ENCODE measurements at places on chromosomes 2 and 18. TPM values are rescaled to one million over a fixed set of nuclear protein-coding genes. Genes with fewer than 3 reads are reported as not detected.

Gene IHH
- total RNA-seq, result not detected

GRCh38 chr2:234286956-234287355 is 209.9 kb downstream of the ARL4C start:
- no peak for DNase-seq

- DNase-seq, result no peak
Measured at GRCh38 chr2:54591551-54591950, 131.9 kb upstream of the EML6 start.

Gene ELOA2
- total RNA-seq, result not detected

Gene LIMS1
- total RNA-seq, result 14.1 TPM

DNA sequence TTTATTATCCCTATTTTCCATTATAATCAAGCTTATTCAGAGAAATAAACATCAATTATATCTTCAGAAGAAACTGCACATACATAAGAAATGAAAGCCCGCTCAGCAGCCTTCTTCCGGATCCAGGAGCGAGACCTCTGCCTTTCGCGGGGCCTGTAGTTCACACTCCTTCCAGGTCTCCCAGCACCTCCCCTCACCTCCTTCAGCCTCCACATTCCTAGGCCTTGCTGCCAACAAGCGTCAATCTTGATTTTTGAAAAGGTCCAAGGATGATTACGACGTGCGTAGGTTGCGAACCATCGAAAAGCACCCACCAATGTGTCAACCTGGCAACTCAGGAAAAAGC is 355 bp upstream of the KIDINS220 start:
- no peak for DNase-seq

DNA sequence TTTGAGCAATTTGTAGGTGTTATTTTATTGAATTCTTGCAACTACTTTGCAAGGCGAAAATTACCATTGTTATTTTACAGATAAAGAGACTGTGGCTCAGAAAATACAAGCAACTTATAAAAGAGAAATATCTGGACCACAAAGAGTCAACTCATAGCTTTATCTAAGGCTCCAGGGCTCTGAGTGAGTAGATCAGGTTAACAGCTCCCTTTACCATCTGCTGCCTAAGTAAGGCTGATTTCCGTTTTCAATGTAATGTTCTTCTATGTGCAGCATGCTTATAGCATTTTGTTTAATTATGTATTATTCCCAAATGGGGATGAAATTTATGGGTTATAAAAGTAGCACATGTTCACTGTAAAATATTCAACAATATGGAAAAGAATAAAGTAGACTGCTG is 299.1 kb upstream of the TNP1 start:
- DNase-seq, result no peak

GRCh38 chr18:47996091-47996541 is 65.7 kb upstream of the SMAD2 start:
- peak; percentile 83 for DNase-seq

- DNase-seq, result no peak
Measured at GRCh38 chr2:106270471-106270891, 76.4 kb upstream of the UXS1 start.

GRCh38 chr2:135094508-135094907 is 42.4 kb downstream of the RAB3GAP1 start:
- DNase-seq, result no peak

- no peak for DNase-seq
Measured at GRCh38 chr2:98959810-98960507, 23.9 kb upstream of the CRACDL start.

- DNase-seq, result no peak
Measured at GRCh38 chr2:231330311-231330710, 65.2 kb upstream of the B3GNT7 start.

GRCh38 chr2:189933911-189934399 is 128.6 kb downstream of the MSTN start:
- DNase-seq, result no peak

DNA sequence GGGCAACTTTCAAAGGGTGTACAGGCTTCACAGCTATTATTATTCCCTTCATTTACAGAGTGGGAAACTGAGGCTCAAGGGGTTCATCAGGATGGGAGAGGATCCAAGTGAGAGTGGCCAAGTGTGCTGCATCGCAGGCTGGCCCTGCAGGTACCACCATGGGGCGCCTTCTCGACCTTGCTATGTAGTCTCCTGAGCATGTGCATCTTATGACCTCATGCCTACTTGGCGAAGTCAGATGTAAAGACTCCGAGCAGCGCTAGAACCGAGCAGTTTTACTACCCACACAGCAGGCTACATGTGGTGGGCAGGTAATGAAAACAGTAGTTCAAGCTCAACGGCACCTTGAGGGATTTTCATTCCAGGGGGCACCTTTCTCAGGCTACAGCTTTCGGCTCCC is 42.0 kb downstream of the TFCP2L1 start:
- no peak for DNase-seq

DNA sequence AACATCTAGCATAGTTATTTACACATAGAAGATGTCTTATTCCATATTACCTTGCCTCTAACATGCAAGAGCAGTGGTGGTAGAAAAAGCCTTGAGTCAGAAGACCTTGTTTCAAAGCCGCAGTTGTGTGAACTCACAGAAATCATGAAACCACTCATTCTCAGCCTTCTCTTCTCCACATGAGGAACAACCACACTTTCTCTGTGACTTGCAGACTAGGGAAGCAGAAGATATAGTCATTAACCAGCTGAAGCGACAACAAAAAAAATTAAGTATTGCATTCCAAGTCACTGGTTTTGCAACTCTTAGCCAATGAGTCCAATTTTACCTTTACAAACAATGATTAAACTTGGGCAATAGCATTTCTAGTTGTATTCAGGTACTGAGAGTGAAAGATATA is 19.0 kb downstream of the TWSG1 start:
- no peak for DNase-seq

DNA sequence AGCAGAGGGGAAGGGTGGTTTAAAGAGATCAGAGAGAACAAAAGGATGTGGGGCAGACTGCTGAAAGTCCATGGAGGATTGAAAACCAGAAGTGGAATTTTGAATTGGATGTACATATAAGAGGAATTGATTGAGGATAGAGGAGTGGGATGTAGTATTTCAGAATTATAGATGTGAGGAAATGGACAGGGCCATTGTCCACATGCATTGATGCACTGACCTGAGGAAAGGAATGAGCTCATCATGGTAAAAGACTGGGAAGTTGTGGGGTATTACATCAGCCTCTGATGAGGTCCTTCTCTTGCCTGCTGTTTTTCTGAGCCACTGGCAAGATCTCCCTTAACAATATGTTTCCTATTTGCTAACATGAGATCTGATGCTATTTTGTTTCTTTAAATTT is 365.7 kb upstream of the FANCL start:
- DNase-seq, result no peak

Gene MDH1B
- total RNA-seq, result 2.8 TPM

GRCh38 chr18:24878289-24878688 is 417.9 kb downstream of the HRH4 start:
- DNase-seq, result peak; percentile 65

DNA sequence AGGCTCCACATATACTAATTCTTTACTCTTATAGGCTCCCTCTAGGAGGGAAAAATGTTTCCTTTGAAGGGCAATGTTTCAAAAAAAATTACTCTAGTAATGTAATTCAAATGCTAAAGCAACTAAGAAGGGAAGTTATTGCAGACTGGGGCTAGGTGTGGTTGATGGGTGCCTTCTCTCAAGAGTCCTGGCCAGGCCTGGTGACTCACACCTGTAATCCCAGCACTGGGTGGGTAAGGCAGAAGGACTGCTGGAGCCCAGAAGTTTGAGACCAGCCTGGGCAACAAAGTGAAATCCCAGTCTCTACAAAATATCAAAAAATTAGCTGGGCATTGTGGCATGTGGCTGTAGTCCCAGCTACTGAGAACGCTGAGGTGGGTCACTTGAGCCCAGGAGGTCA is 31.2 kb upstream of the CDKL4 start:
- DNase-seq, result no peak

DNA sequence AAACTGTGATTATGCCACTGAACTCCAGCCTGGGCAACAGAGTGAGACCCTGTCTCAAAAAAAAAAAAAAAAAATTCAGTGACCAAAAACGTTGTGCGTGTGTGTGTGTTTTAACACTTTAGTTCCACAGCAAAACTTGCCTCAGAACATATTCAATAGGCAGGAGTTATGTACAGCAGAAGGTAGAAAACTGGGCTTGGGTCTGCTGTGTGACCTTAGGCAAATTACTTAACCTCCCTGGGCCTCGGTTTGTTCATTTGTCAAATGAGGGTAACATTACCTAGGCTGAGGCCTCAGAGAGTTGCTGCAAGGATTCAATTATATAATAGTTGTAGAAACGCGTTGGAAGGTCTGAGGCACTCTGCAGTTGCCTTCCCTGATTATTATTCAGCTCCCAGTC is 10.3 kb upstream of the SCG2 start:
- no peak for DNase-seq

DNA sequence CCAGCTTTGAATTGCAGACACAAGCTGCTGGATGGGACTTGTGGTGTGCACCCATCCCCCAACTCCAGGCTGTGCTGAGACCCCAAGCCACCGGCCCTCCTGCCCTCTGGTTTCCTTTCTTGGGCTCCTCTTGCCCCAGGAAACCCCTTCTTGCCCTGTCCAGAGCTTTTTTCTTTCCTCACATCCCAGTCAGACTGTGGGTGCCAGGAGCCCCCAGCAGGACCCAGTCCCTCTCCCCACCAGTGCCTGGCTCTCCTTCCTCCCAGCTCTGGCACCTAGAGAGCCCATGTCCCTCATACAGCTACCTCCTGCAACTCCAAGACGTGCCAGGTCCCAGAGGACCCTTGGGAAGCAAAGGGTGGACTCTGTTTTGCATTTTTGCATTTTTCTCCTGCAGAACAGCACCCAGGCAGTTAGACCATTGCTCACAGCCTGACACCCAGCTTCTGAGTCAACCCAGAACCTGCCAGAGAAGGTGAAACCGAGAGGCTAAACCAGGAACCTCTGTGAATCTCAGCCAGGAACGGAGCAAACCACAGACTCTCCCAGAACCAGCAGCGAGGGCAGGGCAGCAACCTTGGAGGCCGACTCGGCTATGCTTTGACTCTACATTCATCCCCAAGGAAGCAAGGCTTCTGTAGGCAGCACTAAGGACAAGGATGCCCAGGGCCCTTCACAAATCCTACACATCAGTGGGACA is 221.1 kb downstream of the ANAPC1 start:
- DNase-seq, result no peak

Gene MRPS9
- total RNA-seq, result 24.5 TPM

GRCh38 chr2:237563816-237564215 is 2.6 kb upstream of the PRLH start:
- no peak for DNase-seq

Gene CHN1
- 0.07 TPM for total RNA-seq

DNA sequence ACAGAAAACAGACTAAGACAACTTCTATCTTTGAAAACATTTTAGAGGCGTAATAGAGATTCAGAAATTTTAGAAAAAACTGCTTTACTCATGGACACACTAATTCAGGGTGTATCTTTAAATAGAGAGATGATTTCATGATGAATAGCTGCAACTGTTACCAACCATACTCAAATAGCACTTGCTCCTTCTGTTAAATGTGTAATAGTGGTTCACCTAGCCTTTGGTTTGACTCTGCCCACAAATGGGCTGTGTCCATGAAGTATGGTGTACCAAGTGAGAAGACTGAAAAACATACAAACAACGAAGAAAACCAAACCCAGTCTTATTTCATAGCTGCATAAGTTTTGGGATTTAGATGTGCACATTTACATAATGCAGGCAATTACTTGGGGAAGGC is 610.6 kb downstream of the PLCL1 start:
- DNase-seq, result no peak

GRCh38 chr18:28004606-28005005 is 172.3 kb downstream of the CDH2 start:
- no peak for DNase-seq

DNA sequence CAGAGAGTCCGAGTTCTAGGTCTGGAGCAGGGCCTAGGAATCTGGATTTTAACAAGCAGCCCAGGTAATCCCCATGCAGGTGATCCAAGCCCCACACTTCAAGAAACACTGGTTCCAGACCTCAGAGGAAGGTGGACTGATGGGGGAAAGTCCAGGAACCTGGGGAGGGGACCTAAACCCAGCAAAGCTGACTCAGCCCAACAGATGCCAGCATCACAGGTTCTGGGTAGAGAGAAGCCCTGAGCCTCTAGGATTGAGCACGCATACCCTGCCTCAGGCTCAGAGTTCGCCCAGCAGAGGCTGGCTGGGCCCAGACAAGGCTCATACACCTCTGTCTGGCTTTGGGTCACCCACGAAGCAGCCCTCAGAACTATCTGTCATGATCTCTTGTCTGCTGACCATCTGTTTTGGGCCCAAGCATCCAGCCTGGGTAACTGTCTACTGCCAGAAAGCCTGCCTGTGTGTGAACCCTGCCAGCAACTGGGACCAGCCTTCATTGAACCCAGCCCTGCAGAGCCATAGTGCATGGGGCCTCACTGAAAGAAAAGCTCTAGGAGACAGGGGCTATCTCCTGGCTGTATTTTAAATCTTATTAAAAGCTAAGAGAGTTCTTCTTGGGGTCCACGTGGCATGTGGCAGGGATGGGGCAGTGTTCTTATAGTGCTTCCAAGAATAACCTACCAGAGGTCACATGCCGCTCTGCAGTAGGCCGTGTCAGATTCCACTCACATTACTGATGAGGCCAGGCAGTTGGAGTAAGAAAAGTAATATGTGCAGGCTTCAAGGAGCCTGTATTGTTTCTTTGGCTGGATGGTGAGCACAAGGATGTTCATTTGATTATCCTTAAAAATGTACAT is 7.4 kb downstream of the TMEM127 start:
- DNase-seq, result no peak

Gene BCL11A
- 159 TPM for total RNA-seq

Gene TRABD2A
- 2.4 TPM for total RNA-seq

DNA sequence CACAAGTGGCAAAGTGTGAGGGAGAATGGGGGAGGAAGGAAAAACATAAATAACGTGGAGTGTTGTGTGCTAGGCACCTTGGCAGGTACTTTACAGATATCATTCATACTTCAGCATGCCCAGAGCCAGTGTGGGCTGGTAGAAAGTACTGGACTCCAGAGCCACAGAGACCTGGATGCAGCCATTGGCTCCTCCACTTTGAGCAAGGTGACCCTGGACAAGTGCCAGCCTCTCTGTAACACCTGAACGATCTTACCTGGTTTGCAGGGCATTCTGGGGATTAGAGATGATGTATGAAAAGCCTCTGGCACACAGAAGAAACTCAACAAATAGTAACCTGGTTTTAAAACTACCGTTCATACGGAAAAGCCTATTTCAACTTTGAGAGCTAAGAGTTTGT is 6.3 kb downstream of the LOXHD1 start:
- no peak for DNase-seq

GRCh38 chr2:96906729-96907114 is 36.8 kb upstream of the SEMA4C start:
- no peak for DNase-seq

Gene CFAP65
- 0.11 TPM for total RNA-seq

- no peak for DNase-seq
Measured at GRCh38 chr2:217951521-217952247, 51.1 kb downstream of the TNS1 start.

Gene C2orf78
- total RNA-seq, result not detected

- no peak for DNase-seq
Measured at GRCh38 chr2:67954093-67954748, 108.6 kb downstream of the C1D start.

Gene GPR17
- not detected for total RNA-seq

Gene FOXI3
- not detected for total RNA-seq

Gene CNTNAP5
- 0.25 TPM for total RNA-seq
